ENCODE measurements at places on chromosomes 11 and 22.

- DNase-seq, result no peak
These were observed 85.3 kb upstream of the HORMAD2 start for GRCh38 chr22:29994943-29995342.

DNA sequence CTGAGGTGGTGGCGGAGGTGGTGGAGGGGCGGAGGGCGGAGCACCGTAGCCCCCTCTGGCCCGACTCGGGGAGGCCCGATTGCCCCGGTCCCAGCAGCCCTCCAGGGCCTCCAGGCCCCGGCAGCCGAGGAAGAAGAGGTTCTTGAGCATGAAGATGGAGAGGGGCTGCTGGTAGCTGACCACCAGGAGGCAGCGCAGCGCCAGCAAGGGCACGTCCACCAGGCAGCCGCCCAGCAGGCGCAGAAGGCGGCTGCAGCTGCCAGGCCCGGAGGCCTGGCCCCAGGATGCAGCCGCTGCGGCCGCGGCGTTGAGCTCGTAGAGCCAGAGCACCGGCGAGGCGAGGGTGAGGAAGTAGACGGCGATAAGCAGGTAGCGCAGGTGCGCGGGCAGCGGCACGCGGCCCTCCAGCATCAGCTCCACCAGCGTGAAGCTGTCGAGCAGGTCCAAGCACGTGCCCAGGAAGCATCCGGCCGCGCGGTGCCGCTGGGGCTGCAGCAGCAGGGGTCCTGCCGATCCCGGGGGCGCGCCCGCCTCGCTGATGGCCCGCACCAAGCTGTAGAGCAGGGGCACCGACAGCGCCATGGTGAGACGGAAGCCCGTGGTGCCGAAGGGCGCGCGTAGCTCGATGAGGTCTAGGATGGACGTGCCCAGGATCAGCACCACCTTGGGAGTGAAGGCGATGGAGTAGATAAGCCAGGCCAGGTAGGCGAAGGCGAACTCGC lies 1.5 kb downstream of the TMEM121B start:
- DNase-seq, result no peak

DNA sequence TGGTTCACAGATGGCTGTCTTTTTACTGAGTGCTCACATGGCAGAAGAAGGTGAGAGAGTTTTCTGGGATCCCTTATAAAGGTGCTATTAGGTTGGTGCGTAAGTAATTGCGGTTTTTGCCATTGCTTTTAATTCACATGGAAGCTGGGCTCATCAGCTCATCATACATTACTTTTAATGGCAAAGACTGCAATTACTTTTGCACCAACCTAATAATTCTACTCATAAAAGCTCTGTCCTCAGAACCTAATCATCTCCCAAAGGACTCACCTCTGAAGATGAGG lies 23.0 kb downstream of the RCN1 start:
- no peak for DNase-seq

DNA sequence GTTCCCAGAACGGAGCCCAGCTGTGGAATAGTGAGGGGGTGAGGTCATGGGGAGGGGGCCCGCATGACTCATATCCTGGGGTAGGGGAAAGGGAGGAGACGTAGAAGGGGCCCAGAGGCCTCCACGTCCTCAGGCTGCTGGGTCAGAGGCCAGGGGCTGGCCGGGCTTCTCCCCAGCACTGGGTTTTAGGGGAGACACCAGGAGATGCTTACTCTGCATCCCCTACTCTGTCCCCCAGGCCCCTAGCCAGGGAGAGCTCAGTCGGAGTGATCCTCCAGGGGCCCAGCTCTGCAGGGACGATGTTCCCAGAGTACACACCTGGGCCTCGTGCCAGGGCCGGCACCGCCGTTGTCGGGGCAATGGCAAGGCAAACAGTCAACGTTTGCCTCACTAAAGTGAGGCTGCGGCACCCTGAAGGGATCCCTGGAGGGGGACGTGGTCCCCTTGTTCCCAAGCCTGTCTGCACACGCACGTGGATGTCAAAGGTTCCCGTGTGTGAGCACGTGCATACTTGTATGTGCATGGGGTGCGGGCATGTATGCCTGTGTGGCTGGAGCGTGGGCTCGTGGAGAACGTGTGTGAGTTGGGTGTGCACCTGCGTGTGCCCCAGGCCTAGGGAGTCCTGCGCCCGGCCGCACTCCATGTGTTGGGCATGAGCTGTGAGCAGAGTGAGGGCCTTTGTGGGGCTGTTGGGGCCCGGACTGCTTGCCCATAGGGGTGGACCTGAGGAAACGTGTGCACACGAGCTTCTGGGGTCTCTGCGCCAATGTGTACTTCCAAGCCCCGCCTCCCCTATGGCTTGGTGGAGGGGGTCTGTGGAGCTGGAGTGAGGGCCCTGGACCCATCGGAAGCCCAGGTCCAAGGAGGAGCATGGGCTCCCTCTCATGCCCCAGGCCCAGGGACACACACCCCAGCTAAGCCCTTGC lies 14.2 kb downstream of the PRR33 start:
- DNase-seq, result no peak

DNA sequence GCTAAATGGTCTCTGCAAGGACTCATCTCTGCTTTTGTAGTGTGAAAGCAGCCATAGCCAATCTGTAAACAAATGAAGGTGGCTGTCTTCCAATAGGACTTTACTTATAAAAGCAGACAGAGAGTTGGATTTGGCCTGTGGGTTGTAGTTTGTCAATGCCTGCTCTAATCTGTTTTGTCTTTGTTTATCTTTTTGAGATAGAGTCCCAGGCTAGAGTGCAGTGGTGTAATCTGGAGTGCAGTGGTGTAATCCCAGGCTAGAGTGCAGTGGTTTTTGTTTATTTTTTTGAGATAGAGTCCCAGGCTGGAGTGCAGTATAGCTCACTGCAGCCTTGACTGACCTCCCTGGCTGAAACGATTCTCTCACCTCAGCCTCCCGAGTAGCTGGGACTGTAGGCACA lies 8.6 kb downstream of the PPP6R3 start:
- DNase-seq, result no peak

- DNase-seq, result no peak
These were observed 33.4 kb downstream of the MICAL3 start for GRCh38 chr22:17990942-17991341.

DNA sequence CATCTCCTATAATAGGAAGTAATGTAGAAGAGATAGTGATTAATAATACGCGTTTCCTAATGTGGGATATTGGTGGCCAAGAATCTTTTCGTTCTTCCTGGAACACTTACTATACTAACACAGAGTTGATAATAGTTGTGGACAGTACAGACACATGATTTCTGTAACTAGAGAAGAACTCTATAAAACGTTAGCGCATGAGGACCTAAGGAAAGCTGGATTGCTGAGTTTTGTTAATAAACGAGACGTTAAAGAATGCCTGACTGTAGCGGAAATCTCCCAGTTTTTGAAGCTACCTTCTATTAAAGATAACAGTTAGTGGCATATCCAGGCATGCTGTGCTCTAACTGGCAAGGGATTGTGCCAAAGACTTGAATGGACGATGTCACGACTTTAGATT lies 83.3 kb downstream of the GGT1 start:
- no peak for DNase-seq

GRCh38 chr11:44628730-44629700 lies 63.6 kb downstream of the CD82 start:
- DNase-seq, result no peak

DNA sequence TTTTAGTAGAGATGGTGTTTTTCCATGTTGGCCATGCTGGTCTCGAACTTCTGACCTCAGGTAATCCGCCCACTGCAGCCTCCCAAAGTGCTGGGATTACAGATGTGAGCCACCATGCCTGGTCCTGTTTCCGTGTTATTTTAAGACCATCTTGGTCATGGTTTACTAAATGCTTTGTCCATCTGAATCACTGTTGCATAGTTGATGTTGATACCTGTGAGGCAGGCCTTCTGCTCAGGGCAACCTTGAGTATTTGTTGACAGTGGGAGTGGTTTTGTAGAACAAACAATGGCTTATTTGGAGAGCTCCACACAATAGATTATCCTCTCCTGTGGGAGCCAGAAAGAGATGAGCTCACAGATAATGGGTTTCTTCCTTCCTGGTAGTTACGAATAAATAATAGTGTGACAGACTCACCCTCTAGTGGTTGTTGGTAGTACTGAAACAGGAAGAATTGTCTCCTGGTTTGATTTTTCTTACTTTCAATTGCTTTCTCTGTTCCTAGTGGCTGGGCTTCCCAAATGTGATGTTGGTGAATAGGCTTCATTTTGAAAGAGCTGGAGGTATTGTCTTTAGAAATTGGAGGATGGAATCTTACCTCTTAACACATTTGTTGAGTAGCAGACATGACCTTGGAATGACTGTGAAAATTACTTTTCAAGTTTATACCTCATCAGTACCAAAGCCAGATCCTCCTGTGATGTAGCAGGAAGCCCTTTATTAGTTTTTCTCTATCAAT lies 39.0 kb downstream of the CTNND1 start:
- peak; percentile 13 for DNase-seq

DNA sequence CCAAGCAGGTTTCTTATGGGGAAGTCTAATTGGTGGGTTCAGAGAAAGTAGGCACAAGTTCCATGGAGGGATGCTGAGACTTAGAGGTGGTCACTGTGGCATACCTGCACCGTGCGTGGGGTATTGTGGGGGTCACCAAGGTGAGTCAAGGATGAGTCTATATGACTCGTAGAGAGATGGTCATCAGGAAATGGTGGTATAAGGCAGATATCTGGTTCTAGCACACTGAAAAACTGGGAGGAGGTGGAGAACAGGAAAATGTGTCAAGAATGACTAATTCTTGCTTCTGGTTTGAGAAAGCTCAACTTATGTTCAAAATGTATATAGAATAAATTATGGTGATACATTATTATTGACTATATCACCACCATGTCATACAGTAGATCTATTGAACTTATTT lies 258.1 kb downstream of the RAB38 start:
- no peak for DNase-seq

GRCh38 chr11:62512961-62513360 lies 33.6 kb downstream of the AHNAK start:
- no peak for DNase-seq

GRCh38 chr11:34339149-34340064 lies 18.4 kb downstream of the ABTB2 start:
- no peak for DNase-seq

GRCh38 chr22:45429981-45430775 lies 16.7 kb downstream of the RIBC2 start:
- no peak for DNase-seq

- DNase-seq, result no peak
These were observed 90.2 kb downstream of the DDX10 start for GRCh38 chr11:108754901-108755625.

- DNase-seq, result no peak
These were observed 275.4 kb downstream of the DYNC2H1 start for GRCh38 chr11:103384652-103385051.

GRCh38 chr11:2202900-2203439 lies 31.4 kb upstream of the TH start:
- no peak for DNase-seq

GRCh38 chr11:35185696-35186095 lies 46.7 kb downstream of the CD44 start:
- no peak for DNase-seq

GRCh38 chr11:86636275-86636674 lies 36.1 kb downstream of the ME3 start:
- DNase-seq, result no peak

DNA sequence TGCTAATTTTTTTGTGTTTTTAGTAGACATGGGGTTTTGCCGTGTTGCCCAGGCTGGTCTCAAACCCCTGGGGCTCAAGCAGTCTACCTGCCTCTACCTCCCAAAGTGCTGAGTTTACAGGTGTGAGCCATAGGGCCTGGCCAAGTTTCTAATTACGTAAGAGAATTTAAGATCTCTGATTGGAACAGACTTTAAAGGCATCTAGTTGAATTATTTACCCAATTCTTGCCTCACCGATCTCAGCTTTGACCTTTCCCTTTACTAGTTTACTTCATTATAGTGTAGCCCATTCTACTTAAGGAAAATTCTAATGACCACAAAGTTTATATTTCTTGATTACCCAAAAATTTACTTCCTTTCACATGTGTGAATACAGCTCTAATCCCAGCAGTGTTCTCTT lies 81.6 kb downstream of the YAP1 start:
- DNase-seq, result no peak

GRCh38 chr11:20926799-20927540 lies 257.6 kb downstream of the NELL1 start:
- no peak for DNase-seq

- DNase-seq, result no peak
These were observed 12.8 kb upstream of the MOB2 start for GRCh38 chr11:1499261-1499890.

DNA sequence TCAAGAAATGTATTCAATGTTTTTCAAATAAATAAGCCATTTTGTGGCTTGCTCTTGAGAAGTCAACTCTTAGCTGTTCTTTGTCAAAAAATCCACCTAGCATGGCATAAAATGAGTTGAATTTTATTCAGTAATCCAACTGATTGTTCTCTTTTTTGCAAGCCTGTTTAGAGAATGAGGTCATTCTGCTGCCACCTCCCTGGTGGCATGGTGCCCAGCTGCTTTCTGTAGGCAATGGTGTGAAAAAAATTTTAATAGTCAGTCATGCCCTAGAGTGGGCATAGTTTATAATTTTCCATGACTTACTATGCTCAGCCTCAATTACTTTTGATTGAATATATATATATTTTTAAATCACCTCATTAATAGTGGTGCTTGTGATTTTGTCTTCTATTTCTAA lies 177.2 kb downstream of the INSC start:
- DNase-seq, result no peak

DNA sequence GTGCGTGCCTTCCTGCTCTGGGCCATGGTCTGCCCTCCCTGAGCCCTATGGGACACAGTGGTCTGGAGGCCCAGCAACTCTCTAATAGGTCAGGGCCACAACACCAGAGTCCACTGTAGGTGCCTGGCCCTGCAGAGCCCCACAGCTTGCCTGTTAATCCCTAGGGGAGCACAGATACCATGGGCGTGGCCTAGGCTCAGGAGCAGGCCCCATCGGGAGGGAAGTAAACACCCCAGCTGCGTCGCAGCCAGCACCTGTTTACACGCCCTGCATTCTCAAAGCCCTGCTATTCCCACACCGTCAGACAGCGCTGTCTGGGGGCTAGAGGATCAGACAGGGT lies 2.5 kb downstream of the KCTD17 start:
- DNase-seq, result no peak

- DNase-seq, result no peak
These were observed 59.8 kb upstream of the NAV2 start for GRCh38 chr11:19652623-19653375.

DNA sequence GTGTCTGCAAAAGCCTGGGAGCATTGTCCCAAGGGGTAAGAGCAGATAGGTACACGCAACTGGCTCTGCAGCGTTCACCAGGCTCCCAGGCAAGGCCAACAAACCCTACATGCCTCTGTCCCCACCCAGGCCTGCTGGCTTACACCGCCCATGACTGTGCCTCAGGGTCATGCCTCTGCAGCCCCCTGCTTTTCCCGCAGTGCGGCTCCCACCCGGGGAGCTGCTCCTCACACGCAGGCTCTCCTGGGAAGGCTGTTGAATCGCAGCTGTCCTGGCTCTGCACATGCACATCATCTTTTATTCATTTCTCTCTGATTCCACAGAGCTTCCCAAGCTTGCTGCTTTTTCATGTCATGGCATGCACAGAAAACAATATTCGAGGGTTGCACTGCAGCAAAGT lies 29.2 kb upstream of the B3GAT1 start:
- no peak for DNase-seq

GRCh38 chr11:74023276-74023675 lies 14.4 kb upstream of the UCP3 start:
- no peak for DNase-seq

- DNase-seq, result peak; percentile 28
These were observed 77.9 kb upstream of the TOP3B start for GRCh38 chr22:22060200-22061084.

Data from activated CD4-positive, alpha-beta T cell treated with anti-CD3 and anti-CD28 coated beads for 4 hours (primary cell).